Glutamatergic neuron (in vitro differentiated cells): ENCODE measurements at places on chromosomes 7 and 10. TPM values are rescaled to one million over a fixed set of nuclear protein-coding genes. Genes with fewer than 3 reads are reported as not detected.
A peak's percentile ranks its signal among the peaks of the same experiment; 100 is the strongest.

Gene CASP7
- total RNA-seq, result not detected

Gene FAM13C
- 17.8 TPM for total RNA-seq

DNA sequence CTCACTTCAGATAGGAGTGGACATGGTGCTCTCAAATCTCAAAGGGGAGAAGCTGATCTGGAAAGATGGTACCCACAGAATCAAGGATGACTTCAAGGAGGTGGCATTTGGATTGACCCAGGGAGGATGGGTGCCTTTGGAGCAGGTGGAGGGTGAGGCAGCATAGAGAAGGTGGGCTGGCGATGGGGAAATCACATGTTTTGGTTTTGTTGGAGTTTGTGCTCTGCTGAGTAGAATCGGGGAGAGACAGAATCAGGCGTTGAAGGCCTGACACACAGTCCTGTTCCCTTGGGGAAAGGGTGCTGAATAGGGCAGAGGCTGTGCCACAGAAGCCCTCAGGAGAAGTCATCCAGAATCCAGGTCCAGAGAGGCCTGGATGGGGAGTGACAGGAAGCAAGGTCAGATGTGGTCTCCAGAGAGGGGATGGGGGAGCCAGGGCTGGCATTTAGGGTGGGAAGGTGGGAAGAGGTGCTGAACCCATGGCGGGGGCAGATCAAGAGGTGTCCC lies 291.1 kb downstream of the GLRX3 start:
- H3K27me3 ChIP-seq, result peaks cover 10% of the 10 kb centered on the region
- no peak overlapping the region for H3K4me3 ChIP-seq
- peaks cover 24% of the 10 kb centered on the region for H3K36me3 ChIP-seq
- H3K4me1 ChIP-seq, result no peaks in the 10 kb centered on the region
- DNase-seq, result no peak
- H3K27ac ChIP-seq, result no peak overlapping the region

GRCh38 chr7:139752604-139753003 lies 25.2 kb downstream of the HIPK2 start:
- H3K4me1 ChIP-seq, result peaks cover 9% of the 10 kb centered on the region
- no peaks in the 10 kb centered on the region for H3K36me3 ChIP-seq
- no peak for DNase-seq
- H3K27me3 ChIP-seq, result peaks cover 3% of the 10 kb centered on the region
- no peak overlapping the region for H3K4me3 ChIP-seq

DNA sequence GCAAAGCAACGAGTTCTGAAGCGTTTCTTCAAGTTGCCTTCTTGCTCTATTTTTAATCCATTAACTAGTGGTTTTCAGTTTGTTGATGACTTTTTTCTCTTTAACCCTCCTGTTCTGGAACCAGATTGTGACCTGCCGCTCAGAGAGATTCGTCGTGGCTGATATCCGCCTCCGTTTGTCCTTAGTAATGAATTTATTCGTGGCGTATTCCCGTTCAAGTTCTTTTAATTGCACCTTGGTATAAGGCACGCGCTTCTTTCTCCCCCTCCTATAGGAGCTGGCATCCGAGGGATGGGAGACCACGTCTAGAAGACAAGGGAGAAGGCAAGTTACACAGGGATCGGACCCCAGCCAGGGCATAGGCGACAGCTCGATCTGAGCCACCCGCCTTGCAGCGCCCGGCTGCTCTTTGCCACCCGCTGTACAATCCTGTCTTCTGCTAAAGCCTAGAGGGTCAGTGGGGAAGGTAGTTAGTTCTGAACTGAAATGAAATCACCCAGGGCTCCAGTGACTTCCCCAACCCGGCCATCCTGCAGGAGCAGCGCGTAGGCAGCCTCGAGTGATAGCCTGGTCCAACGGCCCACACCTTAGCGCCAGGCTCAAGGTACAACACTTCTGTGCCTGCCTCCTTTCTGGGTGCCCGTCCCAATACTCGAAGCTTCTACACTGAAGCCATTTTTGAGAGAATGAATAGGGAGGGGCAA lies 1.6 kb downstream of the HOXA13 start:
- peaks cover 49% of the 10 kb centered on the region for H3K27me3 ChIP-seq
- no peaks in the 10 kb centered on the region for H3K4me1 ChIP-seq
- H3K36me3 ChIP-seq, result no peaks in the 10 kb centered on the region
- no peak overlapping the region for H3K4me3 ChIP-seq
- no peak overlapping the region for H3K27ac ChIP-seq

Gene ZP3
- total RNA-seq, result 3.4 TPM

DNA sequence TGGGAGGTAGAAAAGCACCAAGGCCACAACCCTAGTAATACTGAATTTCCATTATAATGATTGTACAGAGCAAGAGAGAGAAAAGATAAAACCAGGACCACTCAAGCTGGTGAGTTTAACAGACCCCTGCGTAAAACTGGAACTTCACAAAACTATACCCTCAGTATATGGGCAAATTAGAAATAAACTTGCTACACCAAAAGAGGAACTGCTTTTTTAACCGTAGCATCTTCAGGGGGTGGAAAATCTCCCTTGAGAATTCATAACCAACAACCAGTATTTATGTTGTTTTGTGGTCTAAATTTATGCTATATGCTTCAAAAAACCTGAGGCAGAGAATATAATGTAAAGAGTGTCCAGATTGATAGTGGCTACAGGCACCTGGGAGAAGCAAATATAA lies 171.2 kb downstream of the SGMS1 start:
- H3K27ac ChIP-seq, result no peak overlapping the region
- peaks cover 2% of the 10 kb centered on the region for H3K27me3 ChIP-seq
- no peak for DNase-seq
- H3K36me3 ChIP-seq, result no peaks in the 10 kb centered on the region
- H3K4me1 ChIP-seq, result peaks cover 3% of the 10 kb centered on the region
- H3K4me3 ChIP-seq, result no peak overlapping the region

DNA sequence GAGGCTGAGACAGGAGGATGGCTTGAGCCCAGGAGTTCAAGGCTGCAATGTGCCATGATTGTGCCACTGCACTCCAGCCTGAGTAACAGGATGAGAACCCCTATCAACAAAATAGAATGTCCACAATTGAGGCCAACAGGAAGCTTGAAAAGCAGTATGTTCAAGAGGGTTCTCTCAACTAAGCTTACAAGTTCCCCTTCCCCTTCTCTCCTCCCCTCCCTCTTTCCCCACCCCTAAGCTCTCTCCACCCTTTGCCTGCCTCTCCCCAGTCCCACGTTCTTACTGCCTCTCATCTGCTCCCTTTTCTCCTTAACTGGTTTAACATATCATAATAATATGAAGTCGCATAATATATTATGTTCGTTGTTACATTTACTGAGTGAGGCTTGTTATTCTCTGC lies 35.4 kb downstream of the KIAA1549 start:
- H3K4me1 ChIP-seq, result peaks cover 17% of the 10 kb centered on the region
- no peaks in the 10 kb centered on the region for H3K36me3 ChIP-seq
- no peak overlapping the region for H3K27ac ChIP-seq

DNA sequence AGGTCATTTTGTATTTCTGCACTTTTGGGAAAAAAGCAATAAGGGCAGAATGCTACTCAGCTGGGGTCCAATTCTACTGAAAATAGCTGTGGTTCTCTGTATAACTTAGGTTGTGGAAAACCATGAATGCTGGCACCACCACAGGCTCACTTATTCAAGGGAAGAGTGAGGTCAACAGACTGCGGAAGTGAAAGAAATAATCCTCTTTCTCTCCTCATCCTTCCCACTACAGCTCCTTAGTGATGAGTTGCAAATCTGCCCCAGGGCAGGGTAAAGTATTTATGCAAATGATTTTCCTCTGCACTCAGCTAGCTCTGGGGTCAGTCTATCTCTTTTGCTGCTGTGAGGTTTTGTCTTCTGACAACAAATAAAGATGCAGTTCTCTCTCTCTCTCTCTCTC lies 74.1 kb upstream of the PTPRZ1 start:
- peak overlapping the region; percentile 20 for H3K27ac ChIP-seq
- no peak for DNase-seq
- H3K36me3 ChIP-seq, result no peaks in the 10 kb centered on the region
- no peaks in the 10 kb centered on the region for H3K27me3 ChIP-seq

Gene GJD4
- total RNA-seq, result not detected

- H3K36me3 ChIP-seq, result no peaks in the 10 kb centered on the region
- H3K27ac ChIP-seq, result no peak overlapping the region
- H3K4me3 ChIP-seq, result no peak overlapping the region
Observed at GRCh38 chr7:143979998-143980397, 20.1 kb upstream of the OR6B1 start.

Gene PKD2L1
- 0.44 TPM for total RNA-seq

Gene TLX1
- total RNA-seq, result 14.3 TPM

DNA sequence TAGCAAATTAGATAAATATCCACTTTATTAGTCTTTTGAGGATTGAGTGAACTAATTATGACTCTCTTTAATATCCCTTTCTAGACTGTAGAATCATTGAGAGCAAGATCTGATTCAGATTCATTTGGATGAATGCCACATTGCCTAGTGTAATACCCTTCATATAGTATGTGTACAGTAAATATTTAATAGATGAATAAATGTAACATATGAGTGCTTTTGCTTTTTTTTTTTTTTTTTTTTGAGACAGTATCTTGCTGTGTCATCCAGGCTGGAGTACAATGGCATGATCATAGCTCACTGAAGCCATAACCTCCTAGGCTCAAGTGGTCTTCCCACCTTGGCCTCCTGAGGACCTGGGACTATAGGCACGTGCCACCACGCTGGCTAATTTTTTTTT lies 14.8 kb downstream of the SAMD8 start:
- no peak overlapping the region for H3K27ac ChIP-seq
- H3K4me3 ChIP-seq, result no peak overlapping the region
- H3K36me3 ChIP-seq, result no peaks in the 10 kb centered on the region
- no peak for DNase-seq

DNA sequence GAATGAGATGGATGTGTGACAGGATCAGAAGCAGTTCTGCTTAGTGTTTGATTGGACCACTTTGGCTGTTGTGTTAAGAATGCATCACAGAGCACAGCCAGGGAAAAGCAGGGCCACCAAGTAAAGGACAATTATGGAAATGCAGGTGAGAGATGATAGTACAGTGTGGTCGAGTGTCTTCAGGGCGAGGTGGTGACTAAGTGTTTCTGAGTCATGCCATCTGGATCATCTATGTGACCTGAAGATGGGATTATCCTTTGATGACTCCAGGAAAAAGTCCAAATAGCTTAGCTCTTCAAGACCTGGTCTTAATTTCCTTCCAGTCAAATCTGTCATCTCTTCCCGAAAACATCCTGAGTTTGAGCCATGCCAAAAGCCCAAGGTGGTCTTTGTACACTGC lies 523.2 kb upstream of the IGFBP3 start:
- no peak overlapping the region for H3K27ac ChIP-seq
- H3K36me3 ChIP-seq, result peaks cover 4% of the 10 kb centered on the region
- DNase-seq, result no peak
- no peak overlapping the region for H3K4me3 ChIP-seq

DNA sequence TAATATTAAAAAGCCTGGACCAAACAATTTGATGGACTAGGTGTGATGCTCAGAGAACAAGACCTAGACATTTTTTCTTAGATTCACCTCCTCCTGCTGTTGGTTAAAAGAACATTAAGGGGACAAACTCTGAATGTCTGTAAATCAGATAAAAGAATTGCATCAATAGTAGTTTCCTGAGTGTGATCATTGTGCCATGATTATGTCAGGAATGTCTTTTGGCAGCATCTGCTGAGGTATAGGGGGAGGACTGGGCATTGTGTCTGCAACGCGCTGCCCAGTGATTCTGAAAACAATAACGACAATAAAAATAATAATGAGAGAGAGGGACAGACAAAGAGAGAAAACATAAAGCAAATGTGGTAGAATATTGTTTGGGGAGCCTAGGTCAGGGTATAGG lies 6.9 kb downstream of the C7orf57 start:
- no peak overlapping the region for H3K4me3 ChIP-seq
- H3K27me3 ChIP-seq, result peaks cover 6% of the 10 kb centered on the region
- no peaks in the 10 kb centered on the region for H3K4me1 ChIP-seq
- no peaks in the 10 kb centered on the region for H3K36me3 ChIP-seq
- no peak overlapping the region for H3K27ac ChIP-seq
- DNase-seq, result no peak

GRCh38 chr10:115826396-115826795 lies 446.6 kb downstream of the GFRA1 start:
- peaks cover 16% of the 10 kb centered on the region for H3K36me3 ChIP-seq
- no peaks in the 10 kb centered on the region for H3K27me3 ChIP-seq
- no peak overlapping the region for H3K4me3 ChIP-seq
- peaks cover 24% of the 10 kb centered on the region for H3K4me1 ChIP-seq
- no peak for DNase-seq

- no peak overlapping the region for H3K27ac ChIP-seq
- H3K4me3 ChIP-seq, result no peak overlapping the region
- no peaks in the 10 kb centered on the region for H3K36me3 ChIP-seq
- no peaks in the 10 kb centered on the region for H3K27me3 ChIP-seq
- DNase-seq, result no peak
- H3K4me1 ChIP-seq, result no peaks in the 10 kb centered on the region
Observed at GRCh38 chr7:142670511-142670910, 78.8 kb upstream of the PRSS1 start.

GRCh38 chr7:140542228-140542603 lies 62.9 kb upstream of the MKRN1 start:
- peaks cover 13% of the 10 kb centered on the region for H3K27me3 ChIP-seq
- H3K27ac ChIP-seq, result peak overlapping the region; percentile 96
- H3K36me3 ChIP-seq, result peaks cover 5% of the 10 kb centered on the region
- peaks cover 30% of the 10 kb centered on the region for H3K4me1 ChIP-seq
- peak overlapping the region; percentile 88 for H3K4me3 ChIP-seq

Gene RAB19
- not detected for total RNA-seq

DNA sequence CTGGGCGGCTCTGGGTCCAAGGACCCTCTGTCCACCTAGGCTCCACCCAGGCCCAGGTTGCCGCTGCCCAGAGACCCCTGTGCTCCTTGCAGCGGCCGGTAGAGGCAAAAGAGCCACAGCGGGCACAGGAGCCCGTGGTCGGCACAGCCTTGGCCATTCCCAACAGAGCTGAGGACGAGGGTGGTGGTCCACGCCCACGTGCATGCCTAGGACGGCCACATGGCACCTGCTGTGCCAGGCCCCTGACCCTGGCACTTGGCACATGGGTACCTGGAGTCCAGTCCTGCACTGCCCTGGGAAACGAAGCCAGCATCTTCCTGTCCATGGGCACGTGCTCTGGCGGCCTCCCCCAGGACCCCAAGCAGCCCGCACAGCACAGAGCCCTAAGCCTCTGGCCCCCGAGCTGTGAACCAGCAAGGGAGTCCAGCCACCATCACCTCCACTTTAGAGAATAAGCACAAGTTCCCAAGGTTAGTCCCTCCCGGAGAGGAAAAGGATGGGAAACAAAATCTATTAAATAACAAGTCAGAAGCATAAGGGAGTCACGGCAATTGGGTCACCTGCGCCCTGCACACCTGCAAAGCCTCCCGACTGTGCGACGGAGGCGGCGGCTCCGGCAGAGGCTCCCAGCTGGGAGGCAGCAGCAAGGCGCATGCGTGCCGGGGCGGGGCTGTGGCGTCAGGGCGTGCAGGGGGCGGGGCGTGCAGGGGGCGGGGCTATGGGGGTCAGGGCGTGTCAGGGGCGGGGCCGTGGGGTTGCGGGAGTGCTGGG lies 59.1 kb downstream of the STK32C start:
- peak overlapping the region; percentile 34 for H3K4me3 ChIP-seq
- H3K36me3 ChIP-seq, result no peaks in the 10 kb centered on the region
- peak; percentile 61 for DNase-seq
- peaks cover 24% of the 10 kb centered on the region for H3K27me3 ChIP-seq
- H3K4me1 ChIP-seq, result peaks cover 20% of the 10 kb centered on the region
- H3K27ac ChIP-seq, result peak overlapping the region; percentile 66

Gene CHAT
- 15.4 TPM for total RNA-seq
